Stimulated activated CD4-positive, alpha-beta T cell treated with anti-CD3 and anti-CD28 coated beads, Interleukin-4, amount 100 ng/mL, for 24 hours (primary cell): ENCODE measurements at places on chromosomes 1 and 21.

DNA sequence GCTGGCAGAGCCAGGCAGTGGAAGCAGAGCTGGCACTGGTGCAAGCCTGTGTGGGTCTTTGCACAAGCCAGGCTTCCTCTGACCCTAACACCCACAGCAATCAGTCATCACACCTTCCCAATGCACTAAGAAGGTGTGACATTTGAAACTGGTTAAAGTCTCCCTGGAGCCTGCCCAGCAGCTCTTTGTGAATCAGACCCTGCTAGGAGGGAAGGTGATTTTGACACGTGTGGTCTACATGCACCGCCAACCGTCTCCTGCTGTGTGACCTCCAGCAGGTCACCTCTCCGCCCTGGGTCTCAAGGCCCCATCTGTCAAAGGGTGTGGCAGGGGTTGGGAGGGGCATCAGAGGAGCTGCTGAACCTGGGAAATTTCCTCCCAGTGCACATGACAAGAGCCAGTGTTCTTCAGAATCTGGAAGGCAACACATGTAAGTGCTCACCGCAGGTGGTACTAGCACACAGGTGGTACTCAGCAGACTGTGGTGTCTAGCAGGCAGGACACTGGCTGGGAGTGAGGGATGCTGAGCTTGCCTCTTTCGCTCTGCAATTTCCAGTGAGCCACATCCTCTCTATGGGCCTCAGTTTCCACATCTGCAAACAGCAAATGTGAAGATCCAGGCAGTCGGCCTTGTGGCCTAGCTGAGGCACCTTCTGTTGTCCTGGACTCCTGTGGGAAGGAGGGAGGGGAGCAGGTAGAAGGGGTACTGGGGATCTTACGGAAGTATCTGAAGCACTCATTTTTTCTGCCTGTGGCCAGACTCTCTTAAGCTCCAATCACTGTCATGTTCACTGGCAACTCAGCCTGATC is 123.2 kb downstream of the DMRTB1 start:
- DNase-seq = no peak

- DNase-seq = no peak
Measured at GRCh38 chr1:4775506-4775905, 121.1 kb downstream of the AJAP1 start.

DNA sequence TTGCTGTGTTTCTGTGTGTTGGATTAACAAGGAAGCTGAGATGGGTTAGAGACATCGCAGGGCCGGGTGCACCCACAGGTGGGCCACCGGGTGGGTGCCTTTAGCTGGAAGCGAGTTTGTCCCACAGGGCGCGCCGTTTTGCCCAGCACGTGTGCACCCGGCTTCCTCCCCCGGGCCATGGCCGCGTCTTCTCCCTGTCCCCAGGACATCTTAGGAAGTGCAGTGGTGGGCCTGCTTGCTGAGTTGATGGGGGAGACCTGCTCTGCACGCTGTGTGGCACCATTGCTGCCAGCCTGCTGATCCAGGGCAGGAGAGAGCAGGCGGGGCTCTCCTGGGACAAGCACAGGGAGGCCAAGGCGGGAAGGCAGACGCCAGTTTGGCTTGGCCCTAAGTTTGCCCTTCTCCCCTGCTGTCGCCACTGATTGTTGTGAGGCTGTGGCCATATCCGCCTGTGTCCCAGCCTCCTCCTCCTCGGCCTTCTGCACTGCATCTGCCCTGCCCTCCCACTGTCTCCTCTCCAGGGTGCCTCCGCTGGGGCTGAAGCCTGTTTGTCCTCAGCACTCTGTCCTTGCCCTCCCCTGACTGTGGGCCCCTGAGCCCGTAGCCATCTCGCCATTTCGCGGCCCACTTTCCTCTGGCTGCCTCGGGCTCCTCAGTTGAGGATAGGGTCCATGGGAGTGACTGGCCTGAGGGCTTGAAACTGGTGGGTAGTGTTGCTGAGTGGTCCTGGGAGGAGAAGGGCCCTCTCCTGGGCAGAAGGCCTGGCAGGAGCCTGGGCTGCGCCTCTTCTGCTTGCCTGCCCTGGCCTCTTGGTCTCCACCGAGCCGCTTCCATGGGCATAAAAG is 47.6 kb downstream of the PKNOX1 start:
- no peak for DNase-seq

DNA sequence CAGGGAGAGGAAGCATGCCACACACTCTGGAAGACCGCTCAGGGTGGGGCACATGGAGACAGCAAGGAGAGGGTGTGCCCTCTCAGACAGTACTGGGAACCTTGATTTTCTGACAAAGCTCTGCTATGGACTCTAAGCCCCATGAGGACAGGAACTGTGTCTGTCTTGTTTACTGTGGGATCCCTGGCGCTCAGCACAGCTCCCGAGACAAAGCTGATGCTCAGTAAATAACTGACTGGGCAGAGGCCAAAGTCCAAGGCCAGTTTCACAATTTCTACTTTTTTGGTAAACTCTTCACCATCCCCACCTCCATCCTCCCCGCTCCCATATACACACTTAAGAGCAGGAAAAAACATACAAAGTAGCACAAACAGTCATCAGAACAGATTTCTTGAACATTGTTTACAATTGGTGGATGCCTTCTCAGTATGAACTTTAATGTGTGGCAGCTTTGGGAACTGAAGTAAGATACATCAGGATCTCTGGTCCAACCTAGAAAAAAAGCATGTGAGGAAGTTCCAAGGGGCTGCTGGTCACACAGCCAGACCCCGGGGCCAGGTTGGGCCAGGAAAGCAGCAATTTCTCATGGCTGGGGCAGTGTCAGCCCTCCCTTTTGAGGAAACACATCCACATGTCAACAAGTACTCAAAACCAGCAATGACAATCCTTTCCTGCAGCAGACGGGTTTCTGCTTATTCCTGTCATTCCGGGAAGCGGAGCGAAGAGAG is 5.6 kb upstream of the AHCYL1 start:
- DNase-seq = no peak

DNA sequence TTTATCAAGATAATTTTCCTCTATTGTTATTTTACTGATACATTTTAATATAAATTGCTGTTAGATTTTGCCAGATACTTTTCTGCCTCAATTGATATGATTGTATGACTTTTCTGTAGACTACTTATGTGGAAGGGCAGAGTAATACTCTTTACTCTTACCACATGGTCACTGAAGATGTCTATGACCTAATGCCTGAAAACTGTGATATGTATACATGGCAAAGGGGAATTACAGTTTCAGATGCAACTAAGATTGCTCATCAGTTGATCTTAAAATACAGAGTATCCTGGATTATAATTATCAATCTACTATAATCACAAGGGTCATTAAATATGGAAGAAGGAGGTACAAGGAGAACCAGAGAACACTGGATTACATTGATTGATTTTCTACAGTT is 1528.0 kb downstream of the BRINP3 start:
- no peak for DNase-seq

- no peak for DNase-seq
Measured at GRCh38 chr1:163538667-163539066, 216.9 kb downstream of the NUF2 start.

GRCh38 chr1:117570988-117571409 is 34.8 kb upstream of the TENT5C start:
- no peak for DNase-seq

GRCh38 chr1:214445831-214446614 is 105.4 kb downstream of the PTPN14 start:
- DNase-seq = no peak

DNA sequence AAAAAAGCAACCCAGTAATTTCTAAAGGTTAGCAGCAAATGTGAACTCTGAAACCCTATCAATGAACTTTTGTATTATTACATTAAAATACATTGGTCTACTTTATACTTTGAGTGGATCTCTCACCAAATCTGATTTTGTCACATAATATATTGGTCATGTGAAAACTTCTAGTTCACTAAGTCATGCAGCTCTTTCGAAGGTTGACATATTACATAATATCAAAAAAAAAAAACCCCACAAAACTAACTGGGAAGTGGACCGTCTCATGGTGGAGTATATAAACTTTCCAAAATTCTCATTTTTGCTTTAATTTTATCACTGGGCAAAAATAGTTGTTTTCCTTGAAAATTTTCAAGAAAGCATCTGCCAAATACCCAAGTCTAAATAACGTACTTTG is 50.4 kb downstream of the GATAD2B start:
- DNase-seq = no peak
